ENCODE measurements at places on chromosomes 7 and 10.
A peak's percentile ranks its signal among the peaks of the same experiment; 100 is the strongest.

- no peak for DNase-seq
These were observed 647.7 kb upstream of the GALNT17 start for GRCh38 chr7:70484255-70484654.

GRCh38 chr7:102008535-102009262 lies 191.3 kb downstream of the CUX1 start:
- no peak for DNase-seq

GRCh38 chr10:110081911-110082310 lies 74.1 kb downstream of the ADD3 start:
- DNase-seq, result no peak

GRCh38 chr7:40935435-40935834 lies 767.5 kb downstream of the INHBA start:
- DNase-seq, result no peak

GRCh38 chr7:151742713-151743480 lies 134.0 kb downstream of the PRKAG2 start:
- no peak for DNase-seq

DNA sequence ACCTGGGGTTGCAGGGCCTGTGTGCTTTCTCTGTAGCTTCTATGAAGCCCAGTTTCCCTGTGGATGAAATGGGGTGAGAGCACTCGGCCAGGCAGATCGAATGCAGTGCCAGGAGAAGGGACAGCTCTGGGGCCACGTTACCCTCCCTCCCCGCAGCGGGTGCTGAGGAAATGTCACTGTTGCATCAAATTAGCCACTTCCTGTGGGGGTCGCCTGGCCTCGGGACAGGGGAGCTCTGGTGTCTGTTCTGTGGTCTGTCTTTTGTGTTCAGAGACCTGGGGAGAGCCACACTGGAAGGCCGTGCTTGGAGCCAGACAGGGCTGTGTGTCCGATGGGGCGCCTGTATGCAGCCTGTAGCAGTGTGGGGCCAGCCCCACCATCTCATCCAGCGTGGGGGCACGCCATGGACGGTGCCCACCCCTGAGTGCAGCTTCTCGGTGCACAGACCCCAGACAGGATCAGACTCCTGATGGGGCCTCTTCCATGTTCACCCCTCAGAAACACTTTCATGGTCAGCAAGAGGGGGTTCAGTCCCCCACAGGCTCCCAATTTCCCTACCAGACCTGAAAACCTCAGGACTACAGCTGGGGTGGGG lies 13.6 kb downstream of the TTYH3 start:
- peak; percentile 38 for DNase-seq

DNA sequence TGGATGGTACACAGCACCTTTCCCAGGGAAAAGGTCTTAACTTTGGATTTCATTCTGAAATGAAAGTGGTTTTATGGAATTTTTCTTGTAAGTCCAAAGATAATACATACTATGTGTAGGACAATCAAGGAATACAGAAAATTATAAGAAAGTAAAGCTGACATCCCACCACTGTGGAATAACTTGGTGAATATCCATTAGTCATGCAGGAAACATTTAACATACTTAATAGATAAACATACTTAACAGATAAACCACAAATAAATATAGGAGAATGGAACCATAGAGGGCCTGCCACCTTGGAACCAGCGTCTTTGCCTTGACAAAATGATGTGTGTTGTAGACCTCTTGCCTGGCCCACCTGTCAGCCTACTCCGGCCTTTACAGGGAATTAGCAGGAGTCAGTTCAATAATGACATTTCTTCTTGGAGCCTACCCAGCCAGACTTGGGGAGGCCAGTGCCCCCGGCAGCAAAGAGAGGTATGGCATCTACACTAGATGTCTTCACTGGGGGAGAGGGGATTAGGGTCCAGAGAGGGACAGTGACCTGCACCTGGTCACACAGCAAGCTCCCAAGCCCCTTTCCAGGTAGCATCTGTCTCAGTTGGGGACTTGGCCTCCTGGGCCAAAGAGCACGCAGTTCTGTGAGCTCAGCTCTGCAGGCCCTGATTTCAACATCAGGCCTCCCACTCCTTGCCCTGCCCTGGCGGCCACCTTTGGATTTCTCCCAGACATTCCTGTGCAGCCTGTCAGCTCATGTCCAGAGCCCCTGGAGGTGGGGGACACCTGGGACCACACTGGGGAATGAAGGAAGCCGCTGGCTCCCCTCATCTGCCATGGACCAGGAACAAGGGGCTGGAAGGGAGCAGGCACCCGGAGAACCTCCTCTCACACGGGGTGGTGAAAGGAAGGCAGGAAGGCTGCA lies 112.6 kb upstream of the PPIF start:
- no peak for DNase-seq

Data from CD4-positive, alpha-beta T cell treated with Interleukin-1 beta for 1 hour (primary cell).